Left lobe of liver (tissue), 2 donors: ENCODE measurements at places on chromosomes 7 and 10. TPM values are rescaled to one million over a fixed set of nuclear protein-coding genes. Genes with fewer than 3 reads are reported as not detected.
A peak's percentile ranks its signal among the peaks of the same experiment; 100 is the strongest.

The SGCE gene
- 6.5 TPM for total RNA-seq

GRCh38 chr7:69272101-69272500 lies 326.2 kb upstream of the AUTS2 start:
- no peak for DNase-seq

GRCh38 chr7:84612981-84613681 lies 418.5 kb upstream of the SEMA3A start:
- DNase-seq, result no peak

- no peak for DNase-seq
Measured at GRCh38 chr10:99610221-99610620, 10.0 kb downstream of the SLC25A28 start.

GRCh38 chr10:127974911-127975310 lies 68.0 kb downstream of the PTPRE start:
- peak; percentile 24 for DNase-seq
